Nucleus accumbens (tissue), 56 donors: ENCODE measurements at places on chromosomes 7 and 10.

DNA sequence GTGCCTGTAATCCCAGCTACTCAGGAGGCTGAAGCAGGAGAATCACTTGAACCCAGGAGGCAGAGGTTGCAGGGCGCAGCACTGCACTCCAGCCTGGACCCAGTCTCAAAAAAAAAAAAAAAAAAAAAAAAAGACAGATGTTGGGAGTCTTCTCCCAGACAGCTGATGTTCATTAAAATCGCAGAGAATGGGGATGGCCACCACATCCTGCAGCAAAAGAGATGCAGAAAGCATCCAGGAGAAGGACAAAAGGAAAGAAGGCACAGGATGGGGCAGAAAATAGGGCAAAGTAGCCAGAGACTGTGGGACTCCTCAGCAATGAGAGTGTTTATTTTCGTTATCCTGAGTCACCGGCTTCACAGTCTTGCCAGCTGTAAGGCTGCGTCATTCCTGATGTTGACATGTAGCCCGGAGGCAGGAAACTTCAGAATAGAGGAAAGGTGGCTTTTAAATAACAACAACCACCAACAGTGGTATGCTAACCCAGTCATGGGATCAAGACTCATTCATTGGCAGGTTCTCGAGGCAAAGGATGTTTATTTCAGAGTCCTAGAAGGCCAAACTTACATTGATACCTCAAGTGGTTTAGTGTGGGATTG, 149.5 kb upstream of the SVIL start:
- DNase-seq: no peak

- no peak for DNase-seq
These were observed 83.3 kb downstream of the RNLS start for GRCh38 chr10:88499569-88500470.

DNA sequence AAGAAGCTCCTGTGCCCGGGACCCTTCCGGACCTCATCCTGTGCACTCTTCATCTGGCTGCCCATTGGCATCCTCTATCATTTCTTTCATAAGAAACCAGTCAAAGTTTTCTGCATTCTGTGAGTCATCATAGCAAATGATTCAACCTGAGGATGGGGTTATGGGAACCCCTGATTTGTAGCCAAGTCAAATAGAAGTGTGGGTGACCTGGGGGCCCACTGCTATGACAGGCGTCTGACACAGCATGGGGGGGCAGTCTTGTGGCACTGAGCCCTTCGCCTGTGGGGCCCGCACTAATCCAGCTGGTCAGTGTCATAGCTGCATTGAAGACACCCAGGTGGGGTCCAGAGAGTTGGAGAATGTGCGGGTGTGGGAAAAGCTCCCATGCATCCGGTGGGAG, 230.4 kb downstream of the USP6NL start:
- no peak for DNase-seq

DNA sequence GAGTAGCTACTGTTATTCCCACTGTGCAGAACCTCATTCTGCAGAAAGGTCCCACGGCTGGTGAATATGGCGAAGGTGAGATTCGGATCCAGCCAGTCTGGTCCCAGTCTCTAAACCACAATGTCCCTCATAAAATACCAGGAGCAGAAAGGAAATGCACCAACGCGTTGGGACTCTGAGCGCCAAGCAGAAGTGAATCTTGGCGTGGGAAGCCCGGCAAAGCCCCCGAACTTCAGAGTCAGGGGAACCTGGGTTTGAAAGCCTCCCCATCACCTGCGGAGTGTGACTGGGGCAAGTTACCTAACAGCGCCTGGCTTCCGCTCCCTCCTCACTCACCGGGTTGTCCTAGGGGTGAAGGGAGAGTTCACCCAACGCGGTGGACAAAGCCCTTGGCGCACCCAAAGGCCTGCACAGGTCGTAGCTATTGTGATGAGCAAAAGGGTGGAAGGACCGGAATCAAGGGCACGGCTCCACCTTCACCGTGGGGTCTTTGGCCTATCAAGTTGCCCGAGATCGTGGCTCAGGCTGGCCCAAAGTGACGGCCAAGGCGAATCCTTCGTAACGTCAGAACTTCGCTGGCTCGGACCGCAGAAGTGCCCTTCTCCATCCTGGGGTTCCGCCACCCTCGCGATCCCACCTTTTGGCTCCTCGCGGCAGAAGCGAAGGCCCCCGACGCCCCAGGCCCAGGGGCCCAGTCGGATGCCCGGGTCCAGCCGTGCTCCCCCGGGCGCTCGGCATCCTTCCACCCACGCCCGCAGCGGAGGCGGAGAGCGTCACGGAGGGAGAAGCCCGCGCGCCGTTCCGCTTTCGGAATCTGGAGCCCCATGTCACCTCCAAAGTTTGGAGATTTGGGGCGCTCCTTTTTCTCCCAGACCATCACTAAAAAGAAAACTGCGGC, 811 bp downstream of the RGS10 start:
- no peak for DNase-seq

- no peak for DNase-seq
These were observed 49.9 kb upstream of the SH2B2 start for GRCh38 chr7:102236592-102237287.

- DNase-seq: no peak
These were observed 25.5 kb downstream of the ZNF713 start for GRCh38 chr7:55912748-55913158.

DNA sequence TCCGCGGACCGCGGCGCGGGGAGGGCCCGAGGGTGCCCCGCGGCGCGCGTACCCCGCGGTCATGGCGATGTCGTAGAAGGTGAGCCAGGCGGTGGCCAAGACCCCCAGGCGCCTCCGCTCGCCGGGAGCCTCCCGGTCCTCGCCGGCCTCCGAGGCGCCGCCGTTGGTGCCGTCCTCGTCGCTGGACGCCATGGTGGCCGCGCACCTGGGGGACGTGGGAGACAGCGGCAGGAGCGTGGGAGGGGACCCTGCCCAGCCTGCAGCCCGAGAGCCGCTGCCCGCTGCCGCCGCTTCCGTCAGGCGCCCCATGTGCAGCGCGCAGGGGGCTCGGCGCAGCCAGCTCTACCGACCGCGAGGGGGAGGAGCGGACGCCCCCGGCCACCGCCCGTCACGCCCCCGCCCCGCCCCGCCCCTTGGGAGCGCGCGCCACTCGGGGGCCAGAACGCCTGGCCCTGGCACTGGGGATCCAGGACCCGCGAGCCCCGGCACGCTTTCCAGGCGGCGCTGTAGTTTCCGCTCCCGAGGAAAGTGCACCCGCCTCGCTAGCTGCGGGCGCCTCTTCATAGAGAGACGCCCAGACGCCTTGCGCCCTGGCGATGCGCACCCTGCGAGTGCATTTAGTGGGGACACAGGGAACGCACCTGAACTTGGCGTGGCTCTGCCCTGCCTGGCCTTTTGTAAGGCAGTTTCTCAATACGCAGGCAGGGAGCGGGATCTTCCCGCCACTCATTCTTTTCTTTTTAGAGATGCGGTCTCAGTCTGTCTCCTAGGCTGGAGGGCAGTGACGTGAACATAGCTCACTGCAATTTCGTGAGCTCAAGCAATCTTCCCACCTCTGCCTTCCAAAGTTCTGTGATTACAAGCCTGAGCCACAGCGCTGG, at the start of gene HACD1:
HACD1 (minus strand) TSS at position 344 of the 881 bp plus-strand sequence; CDS start at position 309, 35 bp downstream.
- peak; percentile 49 for DNase-seq

DNA sequence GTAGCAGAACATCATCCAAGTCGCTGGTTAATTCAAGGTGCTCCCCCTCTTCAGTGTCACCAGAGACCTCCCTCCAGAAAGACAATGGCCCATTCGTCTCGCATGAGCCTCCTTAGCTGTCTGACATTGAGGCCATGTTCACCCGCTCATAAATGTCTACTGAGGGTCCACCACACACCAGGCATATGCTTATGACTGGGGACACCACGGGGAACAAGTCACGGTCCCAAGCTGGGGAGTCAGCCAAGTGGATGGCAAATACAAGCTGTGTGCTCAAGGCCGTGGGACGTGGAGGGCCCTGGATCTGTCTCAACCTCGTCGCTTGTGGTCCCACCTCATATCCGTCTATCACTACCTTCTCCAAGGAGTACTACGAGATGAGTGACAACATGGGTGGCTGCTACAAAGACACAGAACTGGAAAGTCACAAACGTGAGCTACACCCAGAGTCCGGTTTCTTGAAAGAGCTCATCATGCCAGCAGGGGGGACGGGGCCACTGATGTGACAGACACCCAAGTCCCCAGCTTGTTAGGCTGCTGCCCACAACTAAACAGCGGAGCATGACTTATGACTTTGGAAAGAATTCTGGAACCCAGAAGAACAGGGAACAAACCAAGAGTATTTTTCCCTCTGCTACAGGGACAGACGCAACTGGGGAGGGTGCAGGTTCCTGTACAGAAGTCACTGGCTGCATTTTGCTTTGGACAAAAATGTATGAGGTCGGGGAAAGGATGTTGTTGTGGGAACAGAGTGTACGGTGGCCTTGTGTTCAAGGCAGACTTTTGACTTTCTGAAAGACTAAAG, 189.6 kb downstream of the COBL start:
- DNase-seq: no peak

DNA sequence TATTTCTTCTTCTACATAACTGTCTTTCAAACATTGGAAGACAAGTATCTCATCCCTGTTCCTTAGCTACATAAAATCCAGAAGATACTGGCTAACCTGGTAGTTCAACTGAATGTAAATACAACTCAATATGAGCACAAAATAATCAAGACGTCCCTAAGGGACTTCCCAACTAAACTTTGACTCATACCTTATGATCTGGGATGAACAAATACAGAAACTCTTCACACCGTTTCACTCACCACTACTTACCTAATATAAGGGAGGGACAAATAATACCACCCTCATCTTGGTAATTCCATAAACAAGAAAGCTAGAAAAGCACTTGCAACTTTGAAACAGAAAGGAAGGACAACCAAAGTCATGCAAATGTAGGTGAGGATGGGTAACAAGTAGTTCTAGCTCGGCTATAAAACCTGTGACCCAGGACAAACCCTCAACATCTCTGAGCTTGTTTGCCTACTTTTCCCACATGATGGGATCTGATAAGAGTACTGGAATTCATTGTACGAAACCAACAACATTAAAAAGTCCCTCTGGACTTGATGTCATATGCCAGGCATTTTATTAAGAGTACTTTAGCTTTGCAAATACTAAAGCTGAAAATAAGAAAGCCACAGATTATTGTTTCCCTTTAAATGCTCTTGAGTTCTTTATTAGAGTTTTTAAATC, 121.9 kb downstream of the STRA8 start:
- DNase-seq: no peak
